ENCODE measurements at places on chromosomes 6 and 20.

- peak; percentile 69 for DNase-seq
These were observed at the start of gene OPRL1 for GRCh38 chr20:64080013-64080812. OPRL1 (plus strand) TSS chr20:64080082; CDS start chr20:64092721, 12,639 bp downstream.

- DNase-seq, result no peak
These were observed 94.6 kb downstream of the TIAM2 start for GRCh38 chr6:155089746-155090145.

DNA sequence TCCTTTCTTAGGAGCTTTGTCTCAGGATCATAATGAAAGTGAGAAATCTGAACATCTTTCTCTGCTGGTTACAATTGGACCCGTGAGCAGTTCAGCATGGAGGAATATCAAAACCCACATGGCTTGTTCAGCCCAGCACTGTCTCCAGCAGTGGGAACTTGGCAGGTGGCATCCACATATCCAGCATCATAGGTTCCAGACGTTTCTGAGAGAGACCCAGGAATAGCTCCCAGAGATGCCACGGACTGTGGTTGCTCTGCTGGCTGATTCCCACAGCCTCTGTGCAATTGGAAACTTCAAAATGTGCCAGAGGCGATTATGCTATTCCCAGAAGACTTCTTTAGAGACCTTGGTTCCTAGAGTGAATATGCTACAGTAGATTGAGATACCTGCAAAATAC is 76.4 kb downstream of the PHACTR2 start:
- DNase-seq, result no peak

- no peak for DNase-seq
These were observed 21.1 kb downstream of the CHMP4B start for GRCh38 chr20:33832103-33832804.

- no peak for DNase-seq
These were observed 42.3 kb upstream of the FAM83C start for GRCh38 chr20:35334311-35335101.

DNA sequence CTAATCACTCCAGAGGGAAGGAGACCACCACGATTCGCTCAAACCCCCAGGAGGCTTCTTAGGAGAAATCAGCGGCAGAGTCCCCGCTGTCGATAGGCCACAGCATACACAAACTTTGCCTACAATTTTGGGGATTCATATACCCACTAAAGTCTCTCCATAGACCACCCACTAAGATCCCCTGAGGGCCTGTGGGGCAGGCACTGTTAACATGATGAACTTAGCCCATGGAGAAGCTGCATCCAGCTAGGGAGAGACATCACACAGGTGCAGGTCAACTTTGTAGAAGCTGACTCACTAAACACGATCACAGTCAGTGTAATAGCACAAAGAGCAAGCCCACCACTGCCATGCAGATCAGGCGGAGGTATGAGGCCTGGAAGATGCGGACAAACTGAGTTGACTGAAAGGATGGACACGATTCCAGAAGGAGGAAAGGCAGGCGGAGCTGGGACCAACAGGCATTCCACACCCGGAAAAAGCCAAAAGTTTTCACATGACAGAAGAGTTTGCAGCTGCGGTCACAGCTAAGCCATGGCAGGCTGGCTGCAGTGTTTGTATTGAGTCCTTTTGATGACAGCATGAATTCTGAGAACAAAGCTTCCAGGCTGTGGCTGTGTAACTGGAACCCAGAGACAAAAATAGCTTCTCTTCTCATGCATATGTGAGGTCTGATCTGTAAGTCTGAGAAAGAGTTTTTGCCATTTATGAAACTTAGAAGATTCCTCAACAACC is 75.7 kb upstream of the QKI start:
- no peak for DNase-seq

GRCh38 chr6:13157293-13157692 is 171.0 kb downstream of the TBC1D7 start:
- DNase-seq, result no peak

DNA sequence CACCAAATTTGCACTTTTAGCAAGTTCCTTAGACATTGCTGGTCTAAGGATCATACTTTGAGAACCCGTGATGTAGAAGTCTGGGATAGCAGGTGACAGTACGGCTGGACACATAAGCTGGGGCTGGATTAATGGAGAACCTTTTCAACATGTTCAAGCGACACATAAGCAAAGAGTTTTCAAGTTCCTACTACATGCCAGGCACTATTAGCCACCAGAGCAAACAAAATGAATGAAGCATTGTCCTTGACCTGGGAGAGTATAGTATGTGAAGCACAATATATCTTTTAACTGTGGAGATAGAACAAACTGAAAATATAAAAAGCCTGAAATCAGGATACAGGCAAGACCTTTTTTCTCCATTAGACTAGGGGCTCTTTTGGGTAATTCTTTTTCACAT is 102.9 kb downstream of the ADGRG6 start:
- DNase-seq, result no peak

DNA sequence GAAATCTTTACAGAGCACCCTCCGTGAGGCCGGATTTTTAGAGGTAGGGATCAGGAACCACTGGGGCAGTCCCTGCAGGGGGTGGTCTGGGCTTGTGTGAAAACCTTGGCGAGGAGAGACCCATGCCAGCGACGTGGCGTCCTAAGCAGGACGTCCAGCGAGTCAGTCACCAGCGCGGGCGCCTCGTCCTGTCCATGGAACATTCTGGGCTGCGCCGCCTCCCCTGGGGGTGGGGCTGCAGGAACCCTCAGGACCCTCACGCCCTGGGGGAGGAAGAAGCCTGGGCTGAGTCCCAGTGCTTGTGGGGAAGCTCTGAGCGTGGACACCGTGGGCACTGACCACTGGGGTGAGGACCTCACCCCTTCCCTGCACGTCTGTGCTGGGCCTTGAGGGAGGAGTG is 25.7 kb upstream of the DACT2 start:
- no peak for DNase-seq

GRCh38 chr6:125431971-125432370 is 130.2 kb upstream of the HDDC2 start:
- no peak for DNase-seq

GRCh38 chr6:110626442-110626841 is 150.0 kb upstream of the SLC22A16 start:
- DNase-seq, result no peak

- no peak for DNase-seq
These were observed 79.9 kb upstream of the CD83 start for GRCh38 chr6:14037402-14038277.

DNA sequence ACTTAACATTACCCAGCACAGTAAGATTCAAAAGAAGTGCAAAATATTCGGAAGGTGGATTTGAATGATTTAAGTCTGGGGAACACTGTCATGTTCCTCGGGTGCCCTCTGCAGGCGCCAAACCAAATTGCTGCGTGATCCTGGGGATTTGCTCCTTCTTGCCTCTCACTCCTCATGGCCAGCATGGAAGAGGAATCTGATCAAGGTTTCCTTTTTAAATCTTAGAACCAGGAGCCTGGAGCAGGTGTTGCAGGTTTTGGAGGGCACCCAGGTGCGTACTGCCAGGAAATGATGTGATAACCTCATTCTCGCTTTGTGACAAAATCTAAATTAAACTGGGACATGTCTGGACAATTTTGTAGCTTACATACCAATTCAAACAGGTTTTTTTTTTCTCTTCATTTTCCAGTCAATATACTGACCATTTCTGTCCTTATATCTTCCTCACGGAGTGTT is 8.1 kb upstream of the PFDN4 start:
- DNase-seq, result peak; percentile 84

DNA sequence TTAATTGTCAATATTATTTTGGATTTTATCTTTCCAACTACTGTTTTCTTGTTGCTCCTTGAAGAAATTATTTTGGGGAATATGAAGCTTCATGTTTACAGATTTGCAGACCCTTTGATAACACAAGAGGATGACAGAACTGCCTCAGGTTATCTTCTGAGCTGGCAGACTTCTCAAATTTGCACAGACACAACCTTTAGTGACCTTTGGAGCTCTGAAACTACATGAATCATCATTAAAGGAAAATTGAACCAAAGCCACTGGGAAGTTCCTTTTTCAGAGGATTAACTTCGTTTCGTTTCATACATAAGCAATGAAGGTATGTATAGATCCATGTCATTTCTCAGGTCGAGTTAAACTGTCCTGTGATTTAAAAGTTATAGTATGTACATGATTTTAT is 85.9 kb downstream of the FBXO5 start:
- DNase-seq, result no peak

DNA sequence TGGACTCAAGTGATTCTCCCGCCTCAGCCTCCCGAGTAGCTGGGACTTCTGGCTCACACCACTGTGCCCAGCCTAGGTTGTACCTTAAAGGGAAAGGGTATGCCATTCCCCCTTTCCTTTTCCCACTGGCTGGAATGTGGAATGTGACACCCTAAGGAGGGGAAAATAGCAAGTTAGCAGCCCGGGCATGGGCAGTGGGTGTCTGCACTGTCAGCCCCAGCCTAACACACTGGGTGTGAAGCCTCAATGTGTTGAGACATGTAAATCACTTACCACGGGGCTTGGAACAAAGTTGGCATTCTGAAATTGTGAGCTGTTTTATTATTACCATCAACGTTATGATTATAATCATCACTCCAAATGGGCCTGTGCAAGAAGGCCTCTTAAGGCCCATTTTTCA is 80.8 kb upstream of the PTPN1 start:
- DNase-seq, result peak; percentile 78

GRCh38 chr6:3139090-3139903 is 18.0 kb downstream of the TUBB2A start:
- DNase-seq, result peak; percentile 79

GRCh38 chr20:63007646-63008488 is 1.1 kb upstream of the BHLHE23 start:
- no peak for DNase-seq

GRCh38 chr6:72850469-72850868 is 228.6 kb downstream of the KCNQ5 start:
- no peak for DNase-seq

DNA sequence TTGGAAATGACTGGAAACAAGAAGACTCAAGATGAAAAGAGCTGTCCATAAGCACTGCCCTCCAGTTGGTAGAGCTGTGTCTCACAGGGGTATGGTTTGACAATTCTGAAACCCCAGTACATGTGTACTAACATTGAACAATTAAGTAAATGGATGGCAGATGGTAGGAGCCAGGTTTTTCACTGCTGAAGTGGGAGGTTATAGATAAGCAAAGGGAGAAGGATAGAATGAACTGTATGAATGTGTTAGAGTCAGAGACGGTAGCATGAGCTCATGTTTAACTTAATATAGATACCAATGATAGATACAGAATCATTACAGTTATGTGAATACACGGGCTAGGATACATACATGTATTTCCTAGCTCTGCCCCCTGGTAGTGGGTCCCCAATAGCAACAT is 95.0 kb upstream of the SIRPA start:
- no peak for DNase-seq

DNA sequence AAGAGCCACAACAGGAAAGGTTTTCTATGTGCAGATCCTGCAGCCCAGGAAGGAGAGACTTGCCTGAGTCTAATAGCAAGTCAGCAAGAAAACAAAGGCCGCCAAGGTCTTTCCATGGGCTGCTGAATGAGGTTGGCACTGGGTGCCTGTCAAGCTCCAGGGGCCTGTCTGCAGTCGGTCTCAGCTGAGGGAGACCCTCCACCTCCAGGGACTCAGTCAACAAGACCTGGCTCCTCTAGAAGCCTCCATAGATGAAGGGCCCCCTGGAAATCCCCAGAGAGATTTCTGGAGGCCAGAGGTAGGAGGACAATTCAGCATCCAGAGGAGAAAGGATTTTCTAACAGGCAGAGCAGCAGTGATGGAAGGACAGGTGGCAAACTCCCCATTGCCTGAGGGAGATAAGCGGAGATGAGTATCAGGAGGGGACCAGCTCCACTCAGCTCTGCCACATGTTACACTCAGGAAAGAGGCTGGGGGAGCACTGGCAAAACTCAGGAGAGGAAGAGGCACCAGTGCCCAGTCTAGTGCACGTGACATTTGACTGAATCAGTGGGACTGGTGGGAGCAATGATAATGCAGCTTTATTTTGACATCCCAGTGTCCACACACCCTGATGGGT is 33.5 kb upstream of the FKBP1A start:
- DNase-seq, result no peak

GRCh38 chr6:71902261-71902660 is 15.9 kb downstream of the RIMS1 start:
- DNase-seq, result no peak

DNA sequence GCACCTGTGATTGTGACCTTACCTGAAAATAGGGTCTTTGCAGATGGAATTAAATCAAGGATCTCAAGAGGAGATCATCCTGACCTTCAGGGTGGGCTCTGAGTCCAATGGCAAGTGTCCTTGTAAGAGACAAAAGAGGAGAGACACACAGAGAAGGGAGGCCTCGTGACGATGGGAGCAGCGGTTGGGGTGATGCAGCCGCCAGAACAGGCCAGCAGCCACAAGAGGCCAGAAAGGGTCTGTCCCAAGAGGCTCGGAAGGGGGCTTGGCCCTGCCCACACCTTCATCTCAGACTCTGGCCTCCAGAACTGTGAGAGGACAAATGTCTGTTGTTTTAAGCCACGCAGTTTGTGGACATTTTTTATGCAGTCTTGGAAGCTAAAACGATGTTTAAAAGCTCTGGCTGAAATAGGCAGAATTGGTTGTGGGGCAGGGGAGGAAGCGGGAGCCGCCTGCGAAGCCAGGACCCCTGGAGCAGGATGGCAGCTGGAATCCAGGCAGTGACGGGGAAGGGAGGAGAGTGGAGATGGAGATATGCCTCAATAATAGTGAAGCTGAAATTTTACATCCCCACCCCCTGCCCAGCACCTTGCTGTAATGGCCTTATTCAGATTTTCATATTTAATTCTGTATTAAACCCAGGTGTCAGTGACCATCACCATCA is 216.4 kb downstream of the ANKRD60 start:
- DNase-seq, result no peak

- DNase-seq, result no peak
These were observed 114.8 kb downstream of the MOXD1 start for GRCh38 chr6:132286298-132287019.

- DNase-seq, result no peak
These were observed 54.5 kb downstream of the KCNB1 start for GRCh38 chr20:49427751-49428518.

- DNase-seq, result no peak
These were observed 42.2 kb downstream of the PPP1R14C start for GRCh38 chr6:150184850-150185731.

- no peak for DNase-seq
These were observed 81.7 kb downstream of the ANKRD60 start for GRCh38 chr20:58146746-58147140.

GRCh38 chr20:19821606-19822005 is 63.5 kb downstream of the RIN2 start:
- no peak for DNase-seq

- no peak for DNase-seq
These were observed 142.2 kb downstream of the NFATC2 start for GRCh38 chr20:51400051-51400926.

- no peak for DNase-seq
These were observed 31.6 kb downstream of the DLL1 start for GRCh38 chr6:170259278-170259677.

DNA sequence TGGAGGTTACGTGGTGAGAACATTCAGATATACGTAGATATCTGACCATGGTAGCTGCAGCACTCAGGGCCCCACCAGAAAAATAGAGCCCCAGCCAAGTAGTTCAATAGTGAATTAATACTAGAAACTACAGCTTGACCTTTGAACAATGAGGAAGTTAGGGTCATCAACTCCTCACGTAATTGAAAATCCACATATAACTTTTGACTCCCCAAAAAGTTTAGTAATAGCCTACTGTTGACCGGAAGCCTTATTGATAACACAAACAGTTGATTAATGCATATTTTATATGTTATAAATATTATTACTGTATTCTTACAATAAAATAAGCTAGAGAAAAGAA is 117.9 kb downstream of the SNX5 start:
- no peak for DNase-seq

GRCh38 chr20:56796345-56796744 is 167.2 kb downstream of the TFAP2C start:
- no peak for DNase-seq

- DNase-seq, result no peak
These were observed 42.5 kb downstream of the HMGCLL1 start for GRCh38 chr6:55536391-55536956.

Measured in RWPE1 (cell line).